ENCODE measurements at places on chromosomes 16 and 17.

GRCh38 chr16:86501989-86502855 is 8.1 kb upstream of the FOXF1 start:
- peak; percentile 9 for DNase-seq

DNA sequence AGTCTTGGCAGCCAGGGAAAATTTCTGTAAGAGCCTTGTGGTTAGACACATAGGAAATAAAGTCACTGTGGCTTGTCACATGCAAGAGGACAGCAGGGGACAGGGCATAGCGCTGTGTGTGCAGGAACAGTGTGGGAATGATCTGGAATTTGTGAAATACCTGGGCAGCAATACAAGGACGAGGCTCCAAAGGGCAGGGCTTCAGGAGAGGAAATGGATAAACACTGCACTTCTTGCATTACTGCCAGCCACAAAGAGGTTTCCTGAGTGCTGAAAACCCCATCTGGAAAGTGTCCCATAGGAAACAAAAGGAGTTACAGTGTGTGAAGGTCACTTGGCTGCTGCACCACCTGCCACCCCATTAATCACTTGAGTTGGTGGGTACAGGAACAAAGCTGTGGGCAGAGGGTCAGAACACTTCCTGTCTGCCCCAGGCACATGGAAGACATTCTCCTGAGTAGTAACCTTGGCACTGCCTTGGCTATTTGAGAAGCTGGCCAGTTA is 12.1 kb upstream of the HP start:
- DNase-seq = no peak

GRCh38 chr17:81071761-81072741 is 37.1 kb downstream of the BAIAP2 start:
- DNase-seq = no peak

DNA sequence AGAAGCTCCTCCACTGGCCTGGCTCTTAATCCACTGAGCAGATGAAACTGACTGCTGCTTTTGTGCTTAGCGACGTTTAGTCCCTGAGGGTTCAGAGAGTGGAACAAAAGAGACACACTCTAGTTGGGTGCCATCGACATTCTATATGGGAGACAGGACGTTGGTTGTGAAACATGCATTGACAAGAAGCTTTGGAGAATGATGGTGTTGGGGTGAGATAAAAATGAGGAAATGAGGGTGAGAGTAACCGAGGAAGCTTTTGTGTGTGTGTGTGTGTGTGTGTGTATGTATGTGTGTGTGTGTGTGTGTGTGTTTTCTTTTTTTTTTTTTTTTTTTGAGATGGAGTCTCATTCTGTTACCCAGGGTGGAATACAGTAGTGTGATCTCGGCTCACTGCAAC is 89.5 kb downstream of the ABCC1 start:
- no peak for DNase-seq

DNA sequence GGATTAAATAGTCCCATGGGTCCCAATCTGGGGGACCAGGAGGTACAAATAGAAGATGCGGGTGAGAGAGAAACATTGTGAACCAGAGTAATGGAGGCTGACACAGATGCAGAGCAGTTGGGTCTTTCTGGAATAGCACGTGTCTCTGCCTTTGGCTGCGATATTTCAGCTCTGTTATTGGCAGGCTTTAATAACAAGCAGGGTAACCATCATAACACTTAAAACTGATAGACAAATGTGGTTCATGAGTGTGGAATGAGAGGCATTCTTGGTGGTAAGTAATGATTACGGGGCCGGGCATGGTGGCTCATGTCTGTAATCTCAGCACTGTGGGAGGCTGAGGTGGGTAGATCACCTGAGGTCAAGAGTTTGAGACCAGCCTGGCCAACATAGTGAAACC is 110.3 kb downstream of the SNX29 start:
- no peak for DNase-seq

DNA sequence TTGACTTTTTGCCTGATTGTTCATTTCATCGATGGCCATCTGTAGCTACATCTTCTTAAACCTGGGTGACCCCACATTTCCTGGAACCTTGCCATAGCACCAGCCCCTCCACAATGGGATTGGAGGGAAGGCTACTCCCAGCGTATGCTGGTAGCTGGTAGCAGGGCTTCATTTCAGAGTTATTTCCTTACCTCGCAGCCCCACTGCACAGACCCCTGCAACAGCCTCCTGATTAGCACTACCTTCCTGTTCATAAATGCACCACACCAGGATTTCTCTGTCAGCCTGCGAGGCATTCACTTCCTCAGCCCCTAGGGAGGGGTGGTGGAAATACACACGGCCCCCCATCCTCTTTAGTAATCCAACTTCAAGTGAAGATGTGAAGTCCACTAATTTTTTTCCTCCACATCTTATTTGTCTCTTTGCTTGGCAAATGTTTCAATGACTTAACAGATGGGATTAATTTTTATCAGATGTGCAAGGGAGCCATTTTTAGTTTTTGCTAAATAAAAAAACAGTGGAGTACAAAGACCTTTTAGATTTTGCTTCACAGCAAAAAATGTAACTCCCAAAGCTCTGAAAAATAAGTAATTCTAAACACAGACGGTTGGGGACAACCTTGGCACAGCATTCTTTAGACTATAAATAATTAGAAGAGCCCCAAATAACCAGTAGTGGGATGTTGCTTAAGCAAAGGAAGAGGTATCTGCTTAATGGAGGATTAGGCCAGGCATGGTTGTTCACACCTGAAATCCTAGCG is 76.6 kb downstream of the CLEC16A start:
- DNase-seq = no peak

DNA sequence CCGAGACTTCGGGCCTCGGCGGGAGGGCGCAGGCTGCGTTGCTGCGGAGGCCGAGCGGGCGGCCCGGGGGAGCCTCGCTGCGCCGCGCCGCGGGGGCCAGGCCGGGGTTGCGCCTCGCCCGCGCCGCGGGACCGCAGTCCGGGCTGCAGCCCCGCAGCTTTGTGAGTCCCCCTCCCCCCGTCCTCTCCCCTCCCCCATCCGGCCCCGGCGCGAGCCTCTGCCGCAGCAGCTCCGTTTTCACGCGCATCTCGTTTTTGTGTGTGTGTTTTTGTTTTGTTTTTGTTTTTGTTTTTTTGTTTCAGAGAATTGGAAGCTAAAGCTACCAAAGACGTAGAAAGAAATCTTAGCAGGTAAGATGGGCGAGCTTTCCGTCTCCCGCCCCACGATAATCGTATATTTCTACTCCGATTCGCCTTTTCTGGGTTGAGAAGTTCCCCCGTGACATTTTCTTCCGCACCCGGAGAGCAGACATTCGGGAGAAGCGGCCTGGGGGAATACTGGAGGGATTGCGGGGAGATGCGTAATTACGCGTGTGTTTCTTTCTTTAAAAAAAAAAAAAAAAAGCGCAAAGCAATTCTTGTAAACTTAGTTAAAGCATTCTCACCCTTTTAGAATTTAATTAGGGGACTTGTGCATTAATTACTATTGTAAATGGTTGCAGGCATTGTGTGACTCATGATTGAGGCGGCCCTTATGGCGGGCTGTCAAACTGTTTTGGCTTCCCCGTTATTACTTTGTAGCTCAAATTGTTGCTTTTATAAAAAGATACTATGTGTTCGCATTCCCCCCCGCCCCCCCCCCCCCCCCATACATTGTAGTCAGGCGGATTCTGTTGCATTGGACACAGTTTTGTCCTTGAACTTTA is 732 bp downstream of the TNRC6A start:
- no peak for DNase-seq

DNA sequence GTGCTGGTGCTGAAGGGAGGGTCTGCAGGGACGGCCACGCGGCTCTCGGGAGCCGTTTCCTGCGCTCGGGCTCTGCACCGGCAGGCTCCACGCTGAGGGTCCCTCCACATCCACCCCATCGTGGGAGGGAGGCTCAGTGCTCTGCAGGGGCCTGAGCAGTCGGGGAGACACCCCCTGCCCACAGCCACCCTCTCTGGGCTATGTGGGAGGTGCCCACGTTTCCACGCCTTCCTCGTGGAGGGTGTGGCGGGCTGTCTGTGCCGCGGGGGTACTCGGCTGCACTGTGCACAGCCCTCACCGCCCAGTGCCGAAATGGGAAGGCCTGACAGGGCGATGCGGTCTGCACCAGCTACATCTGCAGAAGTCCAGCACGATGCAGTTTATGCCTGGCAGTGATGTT is 25.5 kb upstream of the ZNF750 start:
- DNase-seq = no peak

GRCh38 chr17:28733346-28733745 is 4.8 kb downstream of the NEK8 start:
- DNase-seq = no peak

DNA sequence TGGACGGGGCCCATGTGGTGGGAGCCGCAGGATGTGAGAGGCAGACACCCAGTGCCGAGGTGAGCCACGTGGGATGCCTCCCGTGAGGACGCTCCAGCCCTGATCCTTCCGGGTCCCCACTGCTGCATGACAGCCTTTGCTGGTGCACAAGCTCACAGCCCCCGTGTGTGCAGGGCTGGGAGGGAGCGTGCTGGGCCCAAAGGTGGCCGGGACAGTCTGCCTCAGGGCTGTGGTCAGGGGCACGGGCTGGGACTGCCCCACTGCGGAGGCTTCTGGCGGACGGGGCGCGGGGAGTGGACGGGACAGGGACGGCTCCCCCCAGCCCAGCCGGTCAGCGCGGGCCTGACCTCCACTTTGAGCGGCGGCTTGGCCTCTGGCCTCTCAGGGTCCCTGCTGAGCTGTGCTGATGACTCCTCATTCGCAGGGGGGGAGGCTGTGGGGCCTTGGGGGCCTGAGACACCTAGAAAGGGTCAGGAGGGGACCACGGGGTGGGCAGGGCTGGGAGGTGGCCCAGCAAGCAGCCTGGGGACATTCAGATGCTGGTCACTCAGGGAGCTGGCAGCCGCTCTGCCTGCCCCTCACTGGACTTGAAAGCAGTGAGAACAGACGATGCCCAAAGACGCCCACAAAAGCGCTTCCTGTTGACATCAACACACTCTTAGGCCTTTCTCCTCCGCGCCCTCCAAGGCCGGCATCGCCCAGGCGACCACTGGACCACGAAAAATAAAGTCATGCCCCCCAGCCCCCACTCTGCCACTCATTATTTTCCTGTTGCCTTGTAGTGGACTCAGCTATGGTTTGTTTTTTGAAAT is 9.3 kb upstream of the METRNL start:
- DNase-seq = no peak

DNA sequence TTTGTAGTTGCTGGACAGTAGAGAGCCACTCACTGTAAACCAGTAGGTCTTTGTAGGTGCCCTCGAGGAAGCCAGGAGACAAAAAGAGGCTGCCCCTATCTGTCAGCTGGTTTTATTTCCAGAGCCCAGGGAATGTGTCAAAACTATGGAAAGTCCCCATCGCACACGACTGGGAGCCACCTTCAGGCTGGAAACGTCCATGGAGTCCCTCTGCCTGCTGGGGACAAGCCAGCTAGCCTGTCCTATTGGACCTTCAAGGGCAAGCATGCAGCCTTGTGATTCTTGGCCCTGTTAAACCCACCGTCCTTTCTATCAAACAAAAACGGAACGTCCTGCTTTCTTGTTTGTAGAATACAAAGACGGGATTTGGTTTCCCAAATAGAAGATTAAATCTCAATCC is 289.8 kb downstream of the SLC39A11 start:
- no peak for DNase-seq

- peak; percentile 84 for DNase-seq
Observed at GRCh38 chr16:24700549-24701392, 28.7 kb upstream of the TNRC6A start.

GRCh38 chr17:18919963-18920362 is 32.0 kb upstream of the SLC5A10 start:
- DNase-seq = no peak

DNA sequence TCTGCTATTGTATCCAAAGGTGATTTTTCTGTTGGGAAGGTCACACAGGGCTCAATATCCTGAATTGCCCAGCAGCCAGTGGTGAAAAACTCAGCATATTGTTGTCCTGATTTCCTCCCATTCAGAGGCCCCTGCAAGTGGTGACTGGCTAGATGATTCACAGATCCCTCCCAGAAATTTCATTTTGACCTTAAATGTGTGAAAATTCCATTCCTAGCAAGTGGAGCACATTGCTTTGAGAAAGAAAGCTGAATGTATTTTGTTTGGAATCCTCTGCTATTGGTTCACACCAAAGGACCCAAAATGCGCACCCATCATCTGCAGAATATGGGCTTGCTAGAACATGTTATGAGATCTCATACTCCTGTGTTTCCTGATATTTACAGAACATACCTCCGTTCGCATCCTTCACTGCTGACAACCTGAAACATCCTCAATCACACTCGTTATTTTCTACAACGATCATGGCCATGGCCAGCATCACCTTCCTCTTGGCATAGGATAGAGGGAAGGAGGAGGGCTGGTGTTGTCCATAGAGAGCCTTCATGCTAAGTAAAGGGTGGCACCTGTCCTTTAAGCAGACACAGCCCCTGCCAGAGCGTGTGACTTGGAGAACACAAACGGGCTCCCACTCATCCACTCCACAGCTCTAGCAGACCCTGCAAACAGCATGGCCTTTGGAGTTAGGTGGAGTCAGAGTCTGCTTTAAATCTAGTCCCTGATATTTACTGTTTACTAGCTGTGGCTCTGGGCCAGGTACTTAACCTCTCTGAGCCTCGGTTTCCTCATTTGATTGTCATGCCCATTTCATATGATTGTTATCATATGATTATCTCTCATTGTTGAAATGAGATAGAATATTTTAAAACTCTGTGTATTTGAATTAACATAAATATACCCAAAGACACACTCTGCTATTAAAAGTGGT is 30.4 kb upstream of the NFAT5 start:
- DNase-seq = no peak

GRCh38 chr16:65098916-65099315 is 22.9 kb downstream of the CDH11 start:
- no peak for DNase-seq

GRCh38 chr17:2336215-2336851 is at the start of gene TSR1:
TSS of gene TSR1 (minus strand) at chr17:2336457. CDS start at chr17:2336427, 30 bp downstream.
- DNase-seq = peak; percentile 94

DNA sequence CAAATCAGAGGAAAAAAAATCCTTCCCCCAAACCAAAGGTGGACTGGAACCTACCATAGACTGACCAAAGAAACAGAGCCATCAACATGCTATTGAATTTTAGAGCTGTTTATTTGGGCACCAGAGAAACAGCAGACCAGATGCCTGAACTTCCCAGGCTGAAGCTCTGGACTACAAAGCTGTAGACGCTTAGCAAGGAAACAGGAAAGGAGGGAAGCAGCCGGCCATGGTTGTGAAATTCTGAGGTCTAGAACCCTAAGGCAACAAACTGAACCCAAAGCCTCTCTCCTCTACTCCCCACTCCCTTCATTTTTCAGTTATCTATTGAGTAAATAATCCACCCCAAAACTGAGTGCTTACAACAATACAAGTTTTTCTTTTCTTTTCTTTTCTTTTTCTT is 45.4 kb upstream of the MEIOC start:
- DNase-seq = no peak

DNA sequence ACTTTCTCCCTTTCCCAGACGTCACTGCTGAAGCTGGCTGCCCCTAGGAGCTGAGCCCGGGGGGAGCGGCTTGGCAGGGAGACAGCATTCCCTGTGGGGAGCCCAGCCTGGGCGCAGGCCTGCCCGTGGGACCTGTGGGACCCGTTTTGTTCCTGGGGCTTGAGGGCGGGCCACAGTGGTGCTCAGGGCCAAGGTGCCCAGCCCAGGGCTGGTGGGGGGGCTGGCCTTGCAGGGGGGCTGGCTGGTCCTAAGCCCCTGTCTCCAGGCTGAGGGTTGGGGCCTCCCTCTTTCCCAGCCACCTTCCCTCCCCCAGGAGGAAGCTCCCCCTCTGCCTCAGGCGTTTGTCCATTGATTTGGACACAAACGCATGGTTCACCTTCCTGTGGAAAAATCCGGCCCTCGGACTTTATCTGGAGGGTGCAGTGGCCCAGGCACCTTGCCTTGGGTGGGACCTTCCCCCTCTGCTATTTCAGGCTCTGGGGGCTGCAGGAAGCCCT is 4.4 kb downstream of the NHERF2 start:
- no peak for DNase-seq
